ENCODE measurements at places on chromosomes 13 and 19.

DNA sequence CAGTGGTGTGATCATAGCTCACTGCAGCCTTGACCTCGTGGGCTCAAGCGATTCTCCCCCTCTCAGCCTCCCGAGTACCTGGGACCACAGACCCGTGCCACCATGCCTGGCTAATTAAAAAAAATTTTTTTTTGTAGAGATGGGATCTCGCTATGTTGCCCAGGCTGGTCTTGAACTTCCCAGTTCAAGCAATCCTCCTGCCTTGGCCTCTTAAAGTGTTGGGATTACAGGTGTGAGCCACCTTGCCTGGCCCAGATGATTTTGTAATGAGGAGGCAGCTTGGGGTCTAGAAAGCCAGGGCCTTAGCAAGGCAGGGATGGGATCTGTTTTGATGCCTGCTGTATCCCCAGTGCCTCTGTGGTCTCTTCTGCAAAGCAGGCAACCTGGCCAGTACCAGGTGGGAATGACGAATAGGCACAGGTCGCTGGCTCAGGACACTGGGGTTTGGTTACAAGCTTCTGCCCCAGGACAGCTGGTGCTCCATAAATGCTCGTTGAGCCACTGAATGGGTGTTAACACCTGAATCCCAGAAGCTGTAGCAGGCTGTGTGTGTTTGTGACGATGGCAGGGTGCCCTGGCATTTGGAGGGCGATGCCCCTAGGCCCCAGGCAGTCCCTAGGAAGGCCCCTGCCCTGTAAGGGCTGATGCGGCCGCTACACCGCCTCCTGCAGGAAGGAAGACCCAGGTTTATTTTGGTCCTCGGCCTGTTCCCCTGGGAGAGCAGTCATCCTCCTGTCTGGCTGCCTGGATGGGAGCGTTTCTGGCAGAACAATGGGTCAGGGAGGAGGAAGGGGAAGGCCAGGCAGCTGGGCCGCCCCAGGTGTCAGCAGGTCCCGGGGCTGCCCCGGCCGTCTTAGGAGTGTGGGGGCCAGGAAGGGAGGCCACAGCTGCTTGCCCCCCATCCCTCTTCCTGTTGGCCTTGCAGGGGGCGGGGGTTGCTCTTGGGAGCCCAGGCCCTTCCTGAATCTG, 8.6 kb downstream of the TNFAIP8L1 start:
- no peak for DNase-seq

DNA sequence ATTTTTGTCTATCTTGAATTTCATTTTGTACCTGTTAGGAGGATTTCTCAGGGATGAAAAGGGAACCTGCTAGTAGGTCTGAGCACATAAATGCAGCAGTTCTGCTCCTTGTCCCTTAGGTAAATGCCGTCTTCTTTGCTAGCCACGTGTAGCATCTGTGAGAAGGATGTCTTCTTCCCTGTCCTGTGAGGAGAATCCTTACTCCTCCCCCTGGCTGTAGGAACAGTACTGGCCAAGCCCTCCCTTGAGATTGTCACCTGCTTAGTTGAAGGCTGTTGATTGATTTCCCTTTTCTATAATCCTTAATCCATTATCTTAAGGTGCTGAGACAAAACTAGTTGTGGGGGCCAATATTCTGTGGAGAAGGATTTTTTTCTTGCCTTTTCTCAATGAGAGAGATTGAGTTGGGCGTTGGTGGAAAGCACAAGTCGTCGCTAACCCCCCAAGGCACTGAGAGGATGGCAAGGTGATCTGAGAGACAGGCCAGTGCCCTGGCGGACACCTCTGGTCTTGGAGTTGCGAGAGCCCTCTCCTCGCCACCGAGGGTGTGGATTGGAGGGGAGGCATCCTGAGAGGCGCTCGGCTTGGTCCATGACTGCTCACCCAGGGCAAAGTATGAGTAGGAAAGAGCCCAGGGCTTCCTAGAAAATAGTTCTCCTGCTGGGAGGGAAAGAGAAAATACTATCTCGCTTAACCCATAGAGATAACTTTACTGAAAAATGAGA, 216.7 kb downstream of the ATP8A2 start:
- no peak for DNase-seq

DNA sequence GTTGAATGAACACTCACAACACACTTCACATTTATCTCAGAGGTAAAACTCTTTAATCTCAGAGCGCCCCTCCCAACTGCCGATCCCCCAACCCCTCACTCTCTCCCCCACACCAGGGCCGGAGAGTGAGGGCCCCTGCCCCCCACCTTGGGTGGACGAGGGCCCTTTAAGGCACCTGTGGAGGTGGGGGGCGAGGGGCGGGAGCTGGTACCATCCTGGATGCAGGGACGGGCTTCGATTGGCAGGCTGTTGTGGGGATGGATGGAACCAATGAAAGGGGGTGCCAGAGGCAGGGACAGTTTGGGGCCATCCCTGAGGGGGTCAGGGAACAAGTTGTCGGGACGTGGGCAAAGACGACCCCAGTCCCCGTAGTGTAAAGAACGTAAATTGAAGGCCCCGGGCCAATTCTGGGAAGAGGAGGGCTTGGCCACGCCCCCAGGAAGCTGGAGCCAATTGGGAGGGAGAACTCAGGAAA, 1.7 kb upstream of the PNKP start:
- DNase-seq = no peak

DNA sequence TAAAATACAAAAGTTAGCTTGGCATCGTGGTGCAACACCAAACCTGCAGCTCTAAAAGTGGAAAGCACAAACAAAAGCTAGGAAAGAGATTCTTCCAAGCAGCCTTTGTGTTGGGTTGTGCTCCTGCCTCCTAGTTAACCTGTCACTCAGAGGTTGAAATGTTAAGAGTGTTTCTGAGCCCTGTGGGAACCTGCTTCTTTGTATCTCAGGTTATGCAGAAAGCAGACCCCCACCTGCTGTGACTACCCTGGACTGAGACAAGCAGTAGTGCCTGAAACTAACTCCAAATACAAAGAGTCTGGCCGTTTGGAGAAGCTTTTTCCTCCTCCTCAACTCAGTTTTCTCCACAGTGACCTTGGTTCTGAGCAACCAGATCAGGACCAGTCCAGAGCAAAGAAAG, 158.4 kb upstream of the CSNK1A1L start:
- no peak for DNase-seq

GRCh38 chr19:51751655-51752054, at the start of gene FPR1:
Gene FPR1, minus strand, starts transcription at chr19:51751878. Its CDS starts 4,884 bp downstream, at chr19:51746994.
- DNase-seq = no peak

DNA sequence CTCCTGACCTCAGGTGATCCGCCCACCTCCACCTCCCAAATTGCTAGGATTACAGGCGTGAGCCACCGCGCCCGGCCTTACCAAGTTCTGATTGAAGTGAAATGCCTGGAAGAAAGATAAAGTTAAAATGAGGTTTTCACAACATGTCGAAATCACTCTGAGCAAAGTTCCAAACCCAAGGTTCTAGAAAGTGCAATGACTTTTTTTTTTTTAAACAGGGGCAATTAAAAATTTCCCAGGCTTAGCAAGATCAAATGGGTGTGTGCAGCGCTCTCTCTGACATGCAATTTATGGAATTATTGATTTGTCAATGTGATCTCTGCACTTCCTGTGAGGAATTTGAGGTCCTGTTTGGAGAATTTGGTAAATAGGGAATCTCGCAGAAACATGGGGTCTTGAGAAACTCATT, 12.8 kb upstream of the MAP2K2 start:
- DNase-seq = no peak

DNA sequence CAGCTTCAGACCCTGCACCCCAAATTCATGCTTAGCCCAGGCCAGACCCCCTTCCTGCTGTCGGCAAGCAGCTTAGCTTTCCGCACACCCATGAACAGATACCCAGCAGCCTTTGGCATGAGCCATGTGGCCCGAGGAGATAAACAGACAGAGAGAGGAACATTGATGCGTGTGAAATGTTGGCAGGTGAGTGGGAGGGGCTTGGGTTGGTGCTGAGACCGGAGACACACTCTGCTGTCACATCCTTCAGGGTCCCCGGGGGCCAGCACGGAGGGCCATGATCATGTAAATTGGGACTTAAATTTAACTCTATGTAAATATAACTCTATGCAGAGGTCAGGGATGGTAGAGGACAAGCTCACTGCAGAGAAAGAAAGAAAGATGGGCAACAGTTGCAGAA, 1.5 kb downstream of the CD22 start:
- no peak for DNase-seq

DNA sequence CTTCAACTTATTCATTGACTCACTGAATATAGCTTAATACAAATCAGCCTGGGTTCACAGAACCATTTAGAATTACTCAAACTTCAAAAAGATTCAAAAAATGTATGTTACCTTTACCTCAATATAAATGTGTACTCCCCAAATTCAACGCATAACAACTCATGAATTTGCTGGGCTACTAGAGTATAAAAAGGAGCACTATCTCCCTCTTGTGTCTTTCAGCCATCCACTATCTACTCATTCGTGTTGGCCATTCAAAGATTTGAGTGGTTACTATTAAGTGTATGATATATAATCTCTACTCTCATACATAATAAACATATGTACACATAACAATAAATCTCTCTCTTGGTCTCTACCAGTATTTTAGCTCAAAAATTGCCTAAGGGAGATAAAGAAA, 20.3 kb downstream of the INTS6 start:
- DNase-seq = no peak

- no peak for DNase-seq
Observed at GRCh38 chr19:29380581-29380980, 145.2 kb upstream of the VSTM2B start.

DNA sequence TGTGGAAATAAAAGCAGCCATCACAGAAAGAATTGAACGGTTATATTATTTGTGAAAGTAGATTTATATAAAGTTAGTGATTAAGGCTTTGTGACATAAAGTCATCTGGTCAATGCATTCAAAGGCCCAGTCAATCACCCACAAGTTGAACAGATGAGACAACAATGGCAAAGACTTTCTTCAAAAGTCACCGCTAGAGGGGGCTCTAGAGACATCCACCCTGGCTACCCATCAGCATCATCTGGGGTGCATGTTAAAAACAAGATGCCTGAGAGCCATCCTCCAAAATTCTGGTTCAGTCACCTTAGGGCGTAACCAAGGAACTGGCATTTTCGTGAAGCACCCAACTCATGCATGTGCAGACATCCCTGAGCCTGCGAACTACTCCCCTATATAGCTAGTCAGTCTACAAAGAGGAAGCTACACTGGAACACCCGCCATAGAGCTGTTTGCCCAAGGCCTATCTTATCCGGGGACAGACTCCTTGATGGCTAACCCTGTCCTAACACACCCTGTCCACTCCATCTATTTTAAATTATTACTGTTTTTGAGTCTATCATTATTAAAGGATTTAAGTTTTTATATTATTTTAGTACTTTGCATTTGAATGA, 970.5 kb downstream of the UQCRFS1 start:
- DNase-seq = no peak

- DNase-seq = peak; percentile 22
Observed at GRCh38 chr13:28819046-28819730, 951 bp upstream of the MTUS2 start.

DNA sequence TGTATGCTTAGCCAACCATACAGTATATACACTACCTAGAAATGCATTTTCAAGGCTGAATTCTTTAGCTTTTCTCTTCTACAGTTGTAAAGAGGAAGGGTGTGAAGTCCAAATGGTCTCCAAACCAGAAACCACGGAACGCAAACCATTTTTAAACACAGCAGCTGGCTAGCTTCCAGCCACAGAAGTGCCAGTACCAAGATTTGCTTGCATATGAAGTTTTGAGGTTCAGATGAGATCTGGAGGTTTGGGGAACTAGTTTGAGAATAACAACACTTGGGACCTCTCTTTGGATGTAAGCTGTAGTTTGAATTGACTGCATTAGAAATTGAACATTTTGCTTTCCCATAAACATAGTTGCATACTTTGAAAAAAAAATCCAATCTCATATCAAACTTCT, 1243.5 kb downstream of the EFNB2 start:
- no peak for DNase-seq

DNA sequence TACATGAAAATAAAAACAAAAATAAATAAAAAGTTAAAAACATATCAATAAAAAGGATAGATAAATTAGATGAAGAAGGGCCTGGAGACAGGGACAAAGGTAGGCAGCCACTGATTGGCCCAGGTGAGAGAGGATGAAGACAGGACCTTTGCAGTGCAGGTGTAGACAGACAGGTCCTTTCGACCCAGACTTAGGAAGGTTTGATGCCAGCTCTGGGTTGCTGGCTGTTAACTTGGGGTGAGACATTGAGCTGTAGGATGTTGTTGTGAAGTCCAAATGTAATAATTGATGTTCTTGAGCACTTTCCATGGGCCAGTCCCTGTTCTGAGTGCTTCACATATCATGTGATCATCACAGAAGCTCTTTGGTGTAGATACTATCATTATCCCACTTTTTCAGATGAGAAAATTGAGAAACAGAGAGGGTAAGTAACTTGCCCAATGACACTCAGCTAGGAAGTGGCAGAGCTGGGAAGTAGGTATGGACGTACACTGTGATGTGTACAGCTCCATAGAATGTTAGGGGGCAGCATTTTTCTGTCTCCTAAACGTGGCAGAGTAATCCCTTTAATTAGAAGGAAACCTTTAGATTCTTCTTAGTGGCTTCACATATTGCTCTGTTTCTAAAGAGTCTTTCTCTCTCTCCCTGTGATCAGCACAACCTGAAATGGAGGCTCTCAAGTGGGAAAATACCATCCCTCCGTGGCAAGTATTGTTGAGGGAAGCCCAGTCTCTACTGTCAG, 76.0 kb upstream of the STK24 start:
- no peak for DNase-seq

- DNase-seq = no peak
Observed at GRCh38 chr13:24181991-24182702, 21.6 kb downstream of the SPATA13 start.

DNA sequence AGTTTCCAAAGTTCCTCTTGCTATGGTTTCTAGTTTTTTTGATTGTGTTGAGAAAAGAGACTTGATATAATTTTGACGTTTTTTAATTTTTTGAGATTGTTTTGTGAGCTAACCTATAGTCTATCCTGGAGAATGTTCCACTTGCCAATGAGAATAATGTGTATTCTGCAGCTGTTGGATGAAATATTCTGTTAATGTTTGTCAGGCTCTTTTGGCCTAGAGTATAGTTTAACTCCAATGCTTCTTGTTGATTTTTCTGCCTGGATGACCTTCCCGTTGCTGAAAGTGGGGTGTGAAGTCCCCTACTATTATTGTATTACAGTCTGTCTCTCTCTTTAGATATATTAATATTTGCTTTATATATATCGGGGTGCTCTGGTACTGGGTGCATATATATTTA, 40.0 kb downstream of the RASA3 start:
- no peak for DNase-seq

GRCh38 chr19:5967994-5968430, 9.9 kb downstream of the RANBP3 start:
- peak; percentile 85 for DNase-seq

DNA sequence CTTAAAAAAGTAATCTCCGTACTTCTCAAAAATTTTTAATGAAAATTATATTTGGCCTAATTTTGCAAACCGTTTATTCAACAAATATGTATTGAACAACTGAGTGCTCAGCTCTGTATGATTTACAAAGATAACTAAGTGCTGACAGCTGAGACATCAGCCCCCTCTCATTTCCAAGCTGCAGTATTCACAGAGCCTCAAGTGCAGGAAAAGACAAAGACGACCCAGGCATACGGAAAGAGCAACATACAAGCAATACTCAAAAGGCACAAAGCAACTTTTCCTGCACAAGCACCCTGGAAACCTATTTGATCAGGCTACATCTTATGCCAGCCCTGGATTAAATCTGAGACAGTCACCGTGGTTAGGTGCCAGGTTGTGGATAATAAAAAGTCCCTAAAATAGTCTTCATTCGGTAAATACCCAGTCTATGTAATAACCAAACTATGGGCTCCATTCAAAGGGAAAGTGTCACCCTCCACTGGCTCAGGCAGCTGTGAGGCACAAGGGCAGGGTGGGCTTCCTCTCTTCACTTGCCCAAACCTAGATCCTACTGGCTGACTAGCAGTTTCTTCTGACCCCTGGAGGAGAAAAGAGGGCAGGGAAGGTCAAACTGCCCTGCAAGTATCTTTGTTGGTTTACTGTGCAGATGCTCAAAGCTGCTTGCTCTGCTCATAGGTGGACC, 65.5 kb downstream of the TBC1D4 start:
- no peak for DNase-seq
